ENCODE measurements at places on chromosomes 3 and 15.

- no peak for DNase-seq
These were observed 21.5 kb upstream of the FSTL1 start for GRCh38 chr3:120472121-120472844.

DNA sequence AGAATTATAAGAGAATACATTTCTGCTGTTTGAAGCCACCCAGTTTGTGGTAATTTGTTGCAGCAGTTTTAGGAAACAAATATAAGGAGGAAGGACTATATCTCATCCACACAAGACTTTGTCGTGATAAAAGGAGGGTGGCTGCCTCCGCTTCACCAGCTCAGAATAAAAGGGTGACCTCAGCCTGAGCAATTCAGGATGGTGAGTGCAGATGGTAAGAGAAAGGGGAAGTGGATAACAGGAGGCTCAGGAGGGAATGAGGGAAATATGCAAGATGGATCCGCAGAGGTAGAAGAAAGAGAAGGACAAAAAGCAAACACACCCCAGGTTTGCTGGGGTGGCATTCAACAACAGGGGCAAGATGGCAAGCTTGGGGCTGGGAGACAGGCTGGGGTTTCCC, 108.1 kb upstream of the TNFAIP8L3 start:
- DNase-seq: peak; percentile 64

DNA sequence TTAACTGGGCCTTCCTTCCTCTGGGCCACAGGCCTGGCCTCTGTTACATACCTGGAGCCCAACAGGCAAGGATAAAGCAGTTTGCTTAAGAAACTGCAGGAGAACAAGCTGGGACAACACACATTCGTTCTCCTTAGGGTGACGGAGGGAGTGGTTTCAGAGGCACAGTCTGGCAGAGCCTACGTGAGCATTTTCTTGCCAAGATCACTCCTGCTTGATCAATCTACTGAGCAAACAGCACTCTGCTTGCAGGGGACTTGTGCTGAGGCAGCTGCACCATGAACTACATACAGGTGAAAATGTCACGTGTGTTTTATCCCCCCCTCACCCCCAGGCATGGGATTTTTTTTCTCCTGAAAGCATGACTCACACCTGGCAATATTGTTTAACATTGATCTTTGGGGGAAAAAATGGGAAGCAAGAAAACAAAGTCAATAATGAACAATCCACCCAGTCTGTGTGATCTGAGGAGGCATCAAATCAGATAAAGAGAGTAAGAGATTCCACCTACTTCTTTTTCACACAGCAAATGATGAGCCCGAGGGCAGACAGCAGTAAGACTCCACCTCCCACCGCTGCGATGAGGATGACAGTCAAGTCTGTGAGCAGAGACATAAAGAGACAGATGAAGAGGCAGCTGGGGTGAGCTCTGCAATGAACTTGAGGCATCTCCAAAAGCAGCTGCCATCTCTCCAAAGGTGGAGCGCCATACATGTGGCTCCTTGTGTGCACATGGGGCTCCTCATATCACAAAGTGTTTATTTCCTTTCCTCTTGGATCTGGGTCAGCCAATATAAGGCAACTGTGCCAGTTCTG, 57.4 kb downstream of the CDCP1 start:
- no peak for DNase-seq

- no peak for DNase-seq
These were observed 1053.2 kb upstream of the GBE1 start for GRCh38 chr3:82814660-82815059.

- no peak for DNase-seq
These were observed 60.5 kb downstream of the RAB7A start for GRCh38 chr3:128786434-128787020.

- no peak for DNase-seq
These were observed 2.9 kb upstream of the RBM6 start for GRCh38 chr3:49937090-49937489.

- no peak for DNase-seq
These were observed 87.8 kb downstream of the SHOX2 start for GRCh38 chr3:158018462-158018861.

DNA sequence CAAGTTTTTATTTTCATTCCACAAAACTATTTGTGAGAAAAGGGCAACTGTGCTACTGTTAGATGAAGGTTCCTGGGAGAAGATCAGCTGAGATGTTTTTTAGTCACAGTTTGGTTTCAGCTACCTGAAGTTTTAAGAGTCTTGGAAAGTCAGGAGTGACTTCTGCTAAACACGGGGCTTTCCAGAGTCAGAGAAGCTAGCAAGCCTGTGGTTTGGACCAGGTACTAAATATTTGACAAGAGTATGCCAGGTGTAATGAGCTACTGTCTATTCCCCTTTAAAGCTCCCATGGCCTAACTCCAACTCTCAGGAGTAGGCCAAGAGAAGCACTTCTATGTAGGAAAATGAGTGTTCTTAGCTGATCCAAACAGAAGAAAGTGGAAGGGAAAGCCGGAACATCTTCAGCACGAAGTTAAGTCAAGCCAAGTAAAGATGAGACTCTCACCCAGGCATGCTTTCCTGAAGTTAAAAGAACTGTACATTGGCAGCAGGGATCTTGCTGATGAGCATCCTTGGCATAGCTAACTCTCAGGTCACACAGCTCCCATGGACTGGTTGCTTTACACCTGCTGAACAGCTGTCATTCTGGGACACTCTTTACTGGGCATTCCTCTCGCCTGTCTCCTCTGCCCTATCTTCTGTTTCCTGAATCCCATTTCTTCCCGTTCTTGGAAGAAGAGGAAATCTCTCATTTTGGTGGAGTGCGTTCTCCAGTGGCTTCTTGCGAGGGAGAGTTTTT, 22.5 kb downstream of the TM4SF18 start:
- DNase-seq: no peak
